ENCODE measurements at places on chromosomes 4 and X. TPM values are rescaled to one million over a fixed set of nuclear protein-coding genes. Genes with fewer than 3 reads are reported as not detected.

DNA sequence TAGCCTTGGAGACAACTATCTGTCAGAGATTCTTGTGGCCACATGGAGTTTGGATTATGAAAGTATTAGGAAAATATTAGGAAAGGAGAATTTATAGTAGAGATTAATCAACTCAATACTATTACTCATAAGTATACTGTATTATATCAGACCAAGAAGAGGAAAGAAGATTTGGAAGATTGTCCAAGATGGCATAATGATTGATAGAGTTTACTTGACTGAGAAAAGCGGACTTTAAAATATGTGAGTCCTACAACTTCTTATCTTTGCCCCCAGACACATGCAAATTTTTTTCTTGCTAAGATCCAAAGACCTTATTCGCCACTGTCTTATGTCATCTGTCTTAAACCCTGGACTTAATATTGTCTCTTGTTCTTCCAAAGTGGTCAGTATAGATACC, 54.8 kb upstream of the SHISA3 start:
- DNase-seq: no peak

GRCh38 chrX:110435196-110435595, 76.5 kb downstream of the RTL9 start:
- no peak for DNase-seq

- peak; percentile 61 for DNase-seq
These were observed 136.6 kb downstream of the PALLD start for GRCh38 chr4:168633496-168633895.

GRCh38 chr4:186557486-186557885, 2.1 kb upstream of the MTNR1A start:
- peak; percentile 7 for DNase-seq

DNA sequence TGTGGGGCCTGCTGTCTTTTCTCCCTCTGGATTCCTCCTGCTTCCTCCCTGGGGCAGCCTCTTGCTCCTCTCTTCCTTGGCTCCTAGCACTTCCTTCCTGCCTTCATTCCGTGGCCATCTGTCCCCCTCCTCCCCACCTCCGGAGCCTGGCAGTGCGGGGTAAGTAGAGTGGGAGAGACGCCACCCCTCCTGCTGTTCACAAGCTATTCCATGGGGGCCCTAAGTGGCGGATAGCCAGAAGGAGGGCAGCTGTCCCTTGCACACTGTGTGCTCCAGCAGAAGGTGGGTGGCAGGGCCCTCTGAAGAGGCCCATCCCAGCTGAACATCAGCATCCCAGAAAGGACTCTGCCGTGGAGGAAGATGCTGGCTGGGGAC, 27.4 kb downstream of the CCNQ start:
- DNase-seq: no peak

GRCh38 chr4:163378661-163379060, 35.0 kb downstream of the NPY5R start:
- DNase-seq: no peak

DNA sequence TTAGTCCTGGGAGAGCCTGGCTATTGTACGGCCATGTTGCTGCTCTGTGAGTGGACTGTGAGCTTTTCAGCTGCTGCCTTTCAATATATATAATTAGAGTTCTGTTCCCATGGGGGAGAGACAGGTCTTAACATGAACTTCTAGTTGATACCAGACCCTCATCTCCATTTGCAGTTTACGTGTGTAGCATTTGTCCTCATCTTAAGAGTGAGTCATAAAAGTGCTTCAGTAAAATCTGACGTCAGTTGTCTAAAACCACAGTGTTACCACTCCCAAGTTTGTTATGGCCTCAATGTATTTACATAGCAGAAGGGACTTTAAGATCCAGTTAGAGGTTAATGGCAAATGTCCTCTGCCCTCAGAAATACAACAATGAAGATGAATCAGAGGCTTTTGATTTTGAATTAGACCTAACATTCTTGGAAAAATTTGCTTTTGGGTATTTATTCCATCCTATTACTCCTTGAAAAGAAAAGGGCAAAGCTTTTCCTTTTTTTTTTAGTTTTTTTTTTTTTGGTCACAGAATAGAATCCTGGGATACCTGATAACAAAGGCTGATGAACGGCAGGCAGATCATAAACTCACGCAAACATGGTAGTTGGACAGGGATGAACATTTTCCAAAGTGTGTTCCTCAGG, 38.6 kb downstream of the PHOX2B start:
- DNase-seq: no peak

DNA sequence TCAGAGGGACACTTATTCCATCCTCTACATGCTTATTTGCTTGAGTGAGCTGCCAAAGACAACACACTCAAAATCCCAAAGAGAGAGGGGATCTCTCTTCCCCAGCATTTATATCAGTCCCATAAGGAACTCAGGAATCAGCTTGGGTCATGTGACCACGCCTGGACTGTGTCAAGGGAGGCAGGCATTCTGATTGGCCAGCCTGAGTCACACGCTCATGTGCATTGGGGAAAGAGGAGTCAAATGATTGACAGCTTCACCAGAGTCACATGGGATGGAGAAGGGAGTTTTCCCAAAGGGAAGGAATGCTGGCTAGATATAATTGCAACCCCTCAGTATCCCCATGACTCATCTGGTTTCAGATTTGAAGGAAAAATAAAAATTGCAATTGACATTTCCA, 49.0 kb downstream of the RWDD4 start:
- DNase-seq: no peak

- DNase-seq: peak; percentile 82
These were observed 94.6 kb upstream of the INPP4B start for GRCh38 chr4:142940425-142941330.

The ARHGAP36 gene
- 273 TPM for polyA plus RNA-seq

The GRPEL1 gene
- 28.7 TPM for polyA plus RNA-seq

The ATP7A gene
- polyA plus RNA-seq: 8.0 TPM

All from muscle of leg (tissue), 16 donors.